ENCODE measurements at places on chromosomes 11 and 22.
A peak's percentile ranks its signal among the peaks of the same experiment; 100 is the strongest.

DNA sequence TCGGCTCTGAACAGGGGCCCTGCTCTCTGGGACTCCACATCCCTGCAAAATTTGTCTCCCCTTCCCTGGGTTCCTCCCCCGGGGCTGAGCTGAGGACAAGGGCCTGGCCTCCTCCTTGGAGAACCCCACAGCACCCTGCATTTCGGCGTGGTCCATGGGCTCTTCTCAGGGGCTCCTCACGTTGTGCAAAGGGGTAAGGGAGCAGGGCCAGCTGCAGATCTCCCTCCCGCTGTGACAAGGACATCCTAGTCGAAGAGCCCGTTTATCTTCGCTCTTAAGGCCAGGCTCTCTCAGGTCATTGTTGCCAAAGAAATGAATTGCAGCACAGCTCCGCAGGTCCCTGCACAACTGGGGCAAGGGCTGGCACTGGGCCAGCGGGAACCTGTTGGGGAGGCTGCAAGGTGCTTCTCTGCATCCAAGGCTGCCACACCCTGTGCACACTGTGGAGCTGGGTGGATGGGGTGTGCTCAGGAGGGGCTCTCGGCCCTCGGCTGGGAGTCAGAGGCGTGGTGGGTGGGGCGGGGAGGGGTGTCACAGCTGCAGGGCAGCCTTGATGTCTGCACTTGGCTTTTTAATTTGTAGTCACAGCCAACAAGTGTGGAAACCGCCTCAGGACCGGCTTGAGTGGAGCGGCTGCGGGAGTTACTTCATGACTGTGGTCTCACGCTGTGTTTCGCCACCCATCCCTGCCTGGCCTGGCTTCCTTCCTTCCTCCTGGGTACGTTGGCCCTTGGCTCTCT is 26.6 kb upstream of the SEPTIN5 start:
- no peak for DNase-seq

GRCh38 chr22:47071807-47072641 is 309.6 kb downstream of the TBC1D22A start:
- no peak for DNase-seq

DNA sequence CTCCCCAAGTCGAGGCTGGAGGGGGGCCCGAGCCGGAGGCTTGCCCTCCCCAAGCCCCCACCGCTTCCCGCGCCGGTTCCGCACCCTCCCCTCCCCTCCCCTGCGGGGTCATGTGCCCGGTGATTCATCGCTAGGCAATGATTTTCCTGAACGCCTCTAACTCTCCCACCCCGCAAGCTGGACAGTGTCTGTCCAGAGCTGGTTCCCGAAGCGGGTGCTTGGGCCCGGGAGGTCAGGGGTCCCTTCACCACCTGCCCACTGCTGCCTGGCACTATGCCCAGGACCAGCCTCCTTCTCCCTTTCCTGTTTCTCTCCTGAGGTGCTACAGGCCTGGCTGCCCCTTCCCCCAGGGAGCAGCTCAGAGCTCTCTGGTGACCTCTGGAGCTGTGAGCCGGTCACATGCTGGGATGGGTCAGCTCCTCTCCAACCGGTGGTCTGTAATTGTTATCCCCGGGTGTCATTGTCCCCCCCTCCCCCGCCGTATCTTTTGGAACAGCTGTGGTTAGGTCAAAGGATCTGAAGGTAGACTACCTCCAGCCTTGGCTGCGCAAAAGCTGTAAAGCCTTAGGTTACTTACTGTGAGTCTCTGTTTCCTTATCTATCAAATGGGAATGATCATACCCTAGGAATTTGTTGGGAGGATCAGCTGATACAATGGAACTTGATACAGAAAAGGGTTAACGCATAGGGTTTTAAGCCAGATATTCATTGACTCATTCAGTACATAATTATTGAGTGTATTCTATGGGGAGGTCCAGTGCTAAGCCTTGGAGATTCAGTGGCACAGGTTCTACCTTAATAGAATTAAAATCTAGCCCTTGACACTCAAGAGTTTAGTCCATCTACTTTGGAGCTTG is 753 bp downstream of the STX3 start:
- no peak for DNase-seq

GRCh38 chr11:116661056-116661455 is 111.7 kb downstream of the BUD13 start:
- DNase-seq, result no peak

DNA sequence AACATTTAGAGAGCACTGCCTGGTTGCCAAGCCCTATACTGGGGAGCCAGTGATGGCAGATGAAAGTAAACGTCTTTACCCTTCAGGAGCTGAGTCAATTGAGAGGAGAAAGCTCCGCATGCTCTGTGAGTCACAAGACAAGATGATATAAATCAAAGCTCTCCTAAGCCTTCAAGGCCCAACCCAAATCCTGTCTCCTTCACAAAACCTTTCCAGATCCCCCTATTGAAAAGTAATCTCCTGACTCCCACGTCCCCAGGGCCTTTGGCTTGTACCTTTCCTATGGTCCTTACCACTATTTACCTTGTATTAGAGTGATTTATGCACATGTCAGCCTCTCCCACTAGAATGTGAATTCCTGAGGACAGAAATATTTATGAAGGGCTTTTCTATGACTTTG is 230.1 kb upstream of the TENM4 start:
- no peak for DNase-seq

- no peak for DNase-seq
Observed at GRCh38 chr22:41260871-41261270, 20.1 kb upstream of the CHADL start.

- DNase-seq, result no peak
Observed at GRCh38 chr22:20663137-20663828, 110.6 kb upstream of the SERPIND1 start.

GRCh38 chr11:118908901-118909618 is 16.7 kb downstream of the BCL9L start:
- no peak for DNase-seq

GRCh38 chr22:49838771-49839717 is 11.4 kb upstream of the BRD1 start:
- DNase-seq, result peak; percentile 84

DNA sequence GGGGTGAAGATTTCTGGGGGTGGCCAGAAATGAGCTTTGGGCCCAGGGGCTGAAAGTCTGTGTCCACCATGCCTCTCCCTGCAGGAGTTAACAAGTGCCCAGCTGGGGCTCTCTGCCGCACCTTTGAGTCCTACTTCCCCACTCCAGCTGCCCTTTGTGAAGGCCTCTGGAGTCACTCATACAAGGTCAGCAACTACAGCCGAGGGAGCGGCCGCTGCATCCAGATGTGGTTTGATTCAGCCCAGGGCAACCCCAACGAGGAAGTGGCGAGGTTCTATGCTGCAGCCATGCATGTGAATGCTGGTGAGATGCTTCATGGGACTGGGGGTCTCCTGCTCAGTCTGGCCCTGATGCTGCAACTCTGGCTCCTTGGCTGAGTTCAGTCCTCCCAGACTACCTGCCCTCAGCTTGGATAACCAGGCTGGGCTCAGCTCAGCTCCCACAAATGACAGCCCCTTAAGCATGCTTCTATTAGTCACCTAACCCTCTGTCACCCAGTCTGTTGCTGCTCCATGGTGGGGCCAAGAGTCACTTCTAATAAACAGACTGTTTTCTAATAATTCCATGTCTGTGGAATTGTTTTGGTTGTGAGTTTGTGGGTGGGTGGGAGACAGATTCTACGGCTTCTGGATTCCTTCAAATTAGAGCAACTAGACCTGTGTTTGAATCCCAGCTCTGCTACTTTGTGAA is 3.0 kb upstream of the INPPL1 start:
- DNase-seq, result no peak

DNA sequence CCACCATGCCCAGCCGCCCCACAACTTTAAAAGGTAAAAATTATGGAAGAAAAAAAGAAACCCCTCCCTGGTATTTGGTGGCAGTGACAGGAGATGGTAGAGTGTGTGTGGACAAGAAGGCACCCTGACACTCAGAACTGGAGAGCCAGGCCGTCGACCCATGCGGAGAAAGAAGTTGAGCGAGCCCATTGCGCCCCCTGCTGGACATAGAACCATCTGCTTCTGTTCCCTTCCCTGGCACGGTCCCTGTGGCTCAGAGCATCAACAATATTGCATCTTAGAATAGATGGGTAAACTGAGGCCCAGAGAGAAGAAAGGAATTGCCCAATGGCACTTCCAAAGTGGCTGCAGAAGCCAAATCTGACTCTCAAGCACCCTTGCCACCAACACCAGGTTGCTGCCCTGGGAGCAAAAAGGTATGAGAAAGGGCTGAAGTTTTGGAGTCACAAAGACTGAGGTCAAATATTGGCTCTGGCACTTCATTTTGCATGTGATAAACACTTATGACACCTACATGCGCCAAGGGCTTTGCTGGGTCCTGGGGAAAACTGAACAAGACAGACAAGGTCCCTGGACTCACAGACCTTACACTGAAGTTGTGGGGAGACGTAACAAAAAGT is 8.6 kb downstream of the MRPL11 start:
- peak; percentile 59 for DNase-seq

- no peak for DNase-seq
Observed at GRCh38 chr22:27557286-27558008, 244.1 kb downstream of the MN1 start.

DNA sequence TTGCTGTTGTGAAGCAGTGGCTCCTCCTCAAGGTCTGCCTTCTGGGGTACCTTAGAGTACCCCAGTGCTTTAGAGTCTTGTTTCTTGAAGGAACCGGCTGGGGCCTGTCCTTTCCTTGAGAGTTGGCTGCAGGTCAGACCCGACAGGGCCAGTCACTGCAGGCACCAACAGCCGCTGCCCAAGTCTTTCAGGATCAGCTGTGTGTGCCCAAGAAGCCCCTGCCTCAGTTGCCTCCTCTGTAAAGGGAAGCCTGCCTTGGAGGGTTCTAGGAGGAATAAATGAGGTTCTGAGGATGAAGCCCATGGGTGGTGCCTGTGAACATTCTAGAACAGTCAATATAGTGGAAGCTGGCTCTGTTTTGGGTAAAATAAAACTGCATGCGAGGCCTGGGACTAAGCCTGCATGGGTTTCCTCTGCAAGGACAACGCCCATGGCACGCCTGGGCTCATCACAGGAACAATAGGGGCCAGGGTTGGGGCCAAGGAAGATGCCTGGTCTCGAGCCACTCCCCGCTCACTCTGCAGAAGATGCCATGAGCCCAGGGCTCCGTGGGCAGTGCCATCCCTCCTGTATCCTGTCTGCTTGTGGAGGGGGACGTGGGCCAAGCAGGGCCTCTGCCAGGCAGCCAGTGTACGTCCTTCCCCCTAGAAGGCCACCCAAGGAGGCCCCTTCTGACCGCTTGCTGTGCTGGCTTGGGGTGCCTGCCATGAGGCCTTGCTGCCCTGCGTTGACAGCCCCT is 81.6 kb downstream of the MED15 start:
- DNase-seq, result no peak

GRCh38 chr11:118947091-118947490 is 9.0 kb upstream of the UPK2 start:
- DNase-seq, result no peak

DNA sequence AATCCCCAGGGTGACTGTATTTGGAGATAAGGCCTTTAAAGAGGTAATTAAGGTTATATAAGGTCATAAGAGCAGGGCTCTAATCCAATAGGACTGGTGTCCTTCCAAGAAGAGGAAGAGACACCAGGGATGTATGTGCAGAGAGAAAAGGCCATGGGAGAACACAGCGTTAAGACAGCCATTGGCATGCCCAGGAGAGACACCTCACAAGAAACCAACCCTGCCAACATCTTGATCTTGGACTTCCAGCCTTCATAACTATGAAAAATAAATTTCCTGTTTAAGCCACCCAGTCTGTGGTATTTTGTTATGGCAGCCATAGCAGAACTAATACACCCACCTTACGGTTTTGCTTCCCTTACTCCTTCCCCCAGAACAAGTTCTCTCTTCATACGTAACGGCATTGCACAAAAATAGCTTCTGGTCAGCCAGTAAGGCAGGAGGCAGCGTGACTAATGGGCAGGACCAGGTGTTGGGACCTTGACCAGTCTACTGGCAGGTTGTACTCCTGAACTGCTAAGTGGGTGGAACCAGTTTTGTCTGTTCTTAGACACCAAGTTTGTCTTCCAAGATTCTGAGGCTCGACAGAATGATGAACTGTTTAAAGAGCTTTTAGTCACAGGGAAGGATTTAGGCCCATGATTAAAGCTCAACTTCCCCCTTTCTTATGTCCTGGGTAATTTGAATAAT is 31.9 kb upstream of the UPB1 start:
- no peak for DNase-seq

GRCh38 chr11:72684236-72684912 is 10.2 kb upstream of the PDE2A start:
- peak; percentile 28 for DNase-seq

DNA sequence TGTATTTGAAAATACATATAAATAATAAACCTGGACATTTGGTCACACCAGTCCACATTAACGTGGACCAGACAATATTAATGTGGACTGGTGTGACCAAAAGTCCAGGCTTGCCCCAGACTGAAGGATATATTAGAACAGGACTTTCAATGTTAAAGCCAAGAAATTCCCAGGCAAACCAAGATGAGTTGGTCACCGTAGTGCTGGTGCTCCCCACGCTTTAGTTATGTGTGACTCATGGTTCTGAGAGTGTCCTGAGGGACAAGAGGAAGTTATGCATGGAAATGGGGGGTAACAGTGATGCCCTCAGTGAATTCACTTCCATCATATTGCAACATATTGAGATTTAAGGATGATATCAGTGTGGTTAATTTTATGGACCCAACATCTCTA is 31.4 kb downstream of the POU2AF1 start:
- DNase-seq, result no peak

- DNase-seq, result no peak
Observed at GRCh38 chr22:47842119-47842518, 1079.7 kb downstream of the TBC1D22A start.

- DNase-seq, result no peak
Observed at GRCh38 chr22:23856721-23857605, 712 bp upstream of the SLC2A11 start.

DNA sequence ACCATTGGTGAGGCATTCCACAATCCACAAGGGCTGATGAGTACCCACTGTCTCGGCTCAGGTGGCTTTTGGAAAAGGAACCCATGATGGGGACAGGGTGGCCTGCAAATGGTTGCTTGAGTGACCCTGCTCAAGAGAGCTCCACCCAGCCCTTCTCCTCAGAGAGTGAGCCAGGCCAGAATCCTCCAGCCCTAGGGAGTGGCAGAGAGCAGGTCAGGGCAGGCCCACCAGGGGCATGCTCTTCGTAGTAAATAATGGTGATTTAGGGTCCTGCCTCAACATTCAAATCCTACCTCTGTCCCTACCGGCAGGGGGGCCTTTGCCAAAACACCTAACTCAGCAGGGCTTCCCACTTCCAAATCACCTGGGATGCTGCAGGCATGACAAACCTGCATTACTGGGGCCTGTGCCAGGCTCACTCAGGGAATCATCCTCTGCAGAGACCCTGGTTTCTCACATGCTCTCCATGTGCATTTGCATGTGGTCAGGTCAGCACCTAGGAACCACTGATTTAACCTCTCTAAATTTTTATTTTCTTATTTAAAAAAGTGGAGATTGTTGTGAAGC is 17.3 kb upstream of the TP53I11 start:
- DNase-seq, result no peak

GRCh38 chr11:43582863-43583462 is 97.6 kb upstream of the HSD17B12 start:
- no peak for DNase-seq

DNA sequence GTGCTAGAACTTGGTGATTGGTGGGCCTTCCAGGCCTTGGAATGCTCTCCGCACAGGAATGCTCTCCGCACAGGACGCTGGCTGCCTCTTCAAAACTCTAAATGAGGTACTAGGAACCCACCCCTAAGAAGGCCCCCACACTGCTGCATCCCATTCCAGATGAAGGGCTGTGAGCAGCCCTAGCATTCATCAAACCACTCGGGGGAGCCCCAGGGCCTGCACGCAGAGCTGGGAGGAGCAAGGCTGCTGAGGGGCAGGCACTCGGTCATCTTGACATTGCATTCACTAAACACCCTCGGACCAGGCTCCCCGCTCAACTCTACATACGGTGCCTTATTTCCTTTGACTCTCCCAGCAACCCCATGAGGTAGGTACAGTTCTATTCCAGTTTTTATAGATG is 49.2 kb upstream of the EMID1 start:
- no peak for DNase-seq

Data from stimulated activated CD8-positive, alpha-beta memory T cell treated with anti-CD3 and anti-CD28 coated beads, Interleukin-15, amount 100 ng/mL, for 48 hours (primary cell).